Upper lobe of left lung (tissue), 6 donors: ENCODE measurements at places on chromosomes 12 and 14. TPM values are rescaled to one million over a fixed set of nuclear protein-coding genes. Genes with fewer than 3 reads are reported as not detected.
A peak's percentile ranks its signal among the peaks of the same experiment; 100 is the strongest.

DNA sequence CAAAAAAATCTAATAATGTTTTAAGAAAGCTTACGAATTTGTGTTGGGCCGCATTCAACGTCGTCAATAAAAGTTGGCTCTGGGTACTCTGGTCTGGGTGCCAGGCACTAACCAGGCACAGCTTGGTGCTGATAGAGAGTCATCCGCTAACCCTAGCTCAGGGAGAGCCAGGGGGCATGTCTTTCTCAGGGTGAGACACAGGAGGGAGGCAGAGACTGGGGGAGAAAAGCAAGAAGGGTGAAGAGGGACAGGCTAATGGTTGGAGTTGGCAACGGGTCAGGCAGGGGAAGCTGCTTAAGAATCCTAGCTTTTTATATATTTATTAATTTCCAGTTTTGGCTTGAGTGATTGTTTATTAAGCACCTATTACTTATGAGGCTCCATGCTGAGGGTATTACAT, 105.0 kb downstream of the CMKLR1 start:
- H3K27me3 ChIP-seq, result no peaks in the 10 kb centered on the region
- H3K4me1 ChIP-seq, result no peaks in the 10 kb centered on the region
- no peaks in the 10 kb centered on the region for H3K36me3 ChIP-seq
- no peak overlapping the region for H3K4me3 ChIP-seq
- H3K27ac ChIP-seq, result no peak overlapping the region
- no peak for DNase-seq

- peak overlapping the region; percentile 66 for H3K27ac ChIP-seq
- peaks cover 8% of the 10 kb centered on the region for H3K4me1 ChIP-seq
- no peak overlapping the region for H3K4me3 ChIP-seq
- H3K27me3 ChIP-seq, result no peaks in the 10 kb centered on the region
- H3K36me3 ChIP-seq, result no peaks in the 10 kb centered on the region
Measured at GRCh38 chr12:110256780-110257431, 24.1 kb upstream of the ATP2A2 start.

DNA sequence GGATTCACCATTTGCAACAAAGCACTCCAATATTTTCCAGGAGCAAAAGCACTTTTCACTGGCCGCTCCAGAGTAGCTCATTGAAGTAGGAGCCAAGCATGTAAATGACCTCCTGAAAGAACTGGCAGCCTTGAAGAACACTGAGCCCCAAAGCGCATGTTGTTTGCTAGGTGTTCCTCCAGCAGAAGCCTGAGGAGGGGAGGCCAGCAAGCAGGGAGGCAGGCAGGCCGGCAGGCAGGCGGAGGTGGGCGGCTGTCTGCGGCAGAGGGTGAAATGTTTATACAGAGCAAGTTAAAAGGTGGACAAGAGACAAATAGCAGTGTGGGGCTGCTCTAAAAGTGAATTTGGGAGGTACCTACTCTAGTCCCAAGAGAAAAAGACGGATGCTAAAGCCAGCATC, 439.4 kb downstream of the CCDC91 start:
- no peaks in the 10 kb centered on the region for H3K36me3 ChIP-seq
- no peak for DNase-seq
- H3K27me3 ChIP-seq, result no peaks in the 10 kb centered on the region
- H3K27ac ChIP-seq, result no peak overlapping the region

- H3K27ac ChIP-seq, result no peak overlapping the region
- H3K36me3 ChIP-seq, result no peaks in the 10 kb centered on the region
- DNase-seq, result no peak
- no peaks in the 10 kb centered on the region for H3K27me3 ChIP-seq
- H3K4me3 ChIP-seq, result no peak overlapping the region
Measured at GRCh38 chr12:45803111-45803510, 73.6 kb downstream of the ARID2 start.

Gene KRT6B
- not detected for total RNA-seq

GRCh38 chr12:100058482-100059029, 73.8 kb upstream of the ANKS1B start:
- H3K4me1 ChIP-seq, result no peaks in the 10 kb centered on the region
- no peak overlapping the region for H3K27ac ChIP-seq
- no peak overlapping the region for H3K4me3 ChIP-seq
- H3K36me3 ChIP-seq, result peaks cover 9% of the 10 kb centered on the region

DNA sequence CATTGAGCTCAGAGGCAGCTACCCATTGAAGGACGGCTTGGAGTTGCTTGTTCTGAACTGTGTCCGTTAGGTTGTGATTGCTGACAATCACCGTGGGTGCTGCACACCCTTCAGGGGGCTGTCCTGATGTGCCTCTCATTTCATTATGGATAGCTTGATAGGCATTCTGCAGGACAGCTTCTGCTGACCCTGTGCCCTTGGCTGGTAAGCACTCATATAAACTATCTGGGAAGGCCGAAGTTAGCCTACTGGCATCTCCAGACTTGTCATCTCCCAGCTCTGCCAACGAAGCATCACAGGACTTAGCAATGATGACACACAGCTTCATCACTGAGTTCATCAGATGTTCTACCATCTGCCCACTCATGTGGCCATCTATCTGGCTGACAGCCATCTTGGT, 22.3 kb downstream of the AKAP3 start:
- no peak overlapping the region for H3K4me3 ChIP-seq
- no peaks in the 10 kb centered on the region for H3K27me3 ChIP-seq

Gene CELA1
- total RNA-seq, result not detected
